Sigmoid colon (tissue), 7 donors: ENCODE measurements at places on chromosomes 5 and 9. TPM values are rescaled to one million over a fixed set of nuclear protein-coding genes. Genes with fewer than 3 reads are reported as not detected.

PCSK5 gene
- polyA plus RNA-seq, result 2.8 TPM

DPYSL3 gene
- 20.4 TPM for polyA plus RNA-seq

LRRC8A gene
- 25.2 TPM for polyA plus RNA-seq

PCDHGA5 gene
- polyA plus RNA-seq, result not detected

SLC31A1 gene
- polyA plus RNA-seq, result 28.0 TPM

LHX2 gene
- not detected for polyA plus RNA-seq

SLC34A3 gene
- polyA plus RNA-seq, result not detected

C5orf58 gene
- polyA plus RNA-seq, result not detected

CCDC171 gene
- polyA plus RNA-seq, result 0.60 TPM

PCDHB15 gene
- not detected for polyA plus RNA-seq

ADRB2 gene
- polyA plus RNA-seq, result 0.60 TPM

TRPM3 gene
- polyA plus RNA-seq, result not detected

ERMP1 gene
- 4.6 TPM for polyA plus RNA-seq
